HepG2 (cell line): ENCODE measurements at places on chromosomes 5 and 9. TPM values are rescaled to one million over a fixed set of nuclear protein-coding genes. Genes with fewer than 3 reads are reported as not detected.
A peak's percentile ranks its signal among the peaks of the same experiment; 100 is the strongest.

Gene HEMGN
- total RNA-seq = not detected in 2 replicates

Gene POC5
- total RNA-seq = 9.3 and 13.1 TPM in 2 replicates

Gene NRARP
- 0.14 and 0.22 TPM in 2 replicates for total RNA-seq

Gene IRX2
- not detected in 2 replicates for total RNA-seq

DNA sequence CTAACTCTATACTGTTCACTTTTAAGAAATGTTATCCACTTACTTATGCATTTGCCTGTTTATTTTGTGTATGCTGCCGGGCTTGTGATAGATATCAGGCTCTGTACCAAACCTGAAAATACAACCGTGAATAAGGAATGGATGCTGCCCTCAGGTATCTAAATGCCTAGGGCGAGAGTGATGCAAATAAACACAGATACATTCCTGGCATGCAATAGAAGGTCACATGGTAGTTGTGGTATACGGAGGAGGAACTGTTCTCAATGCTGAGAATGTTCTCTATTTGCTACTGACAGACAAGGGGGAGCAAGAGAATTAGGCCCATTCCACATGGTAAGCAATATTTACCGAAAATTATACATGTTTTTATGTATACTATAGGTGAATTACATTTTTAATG is 227.8 kb downstream of the ICE1 start:
- no peaks in the 10 kb centered on the region for H3K4me1 ChIP-seq
- no peaks in the 10 kb centered on the region for H3K36me3 ChIP-seq
- no peak overlapping the region for H3K27ac ChIP-seq
- H3K27me3 ChIP-seq = peaks cover 9% of the 10 kb centered on the region; the same call in 1 of the 3 replicates
- DNase-seq = no peak
- H3K4me3 ChIP-seq = no peak overlapping the region

DNA sequence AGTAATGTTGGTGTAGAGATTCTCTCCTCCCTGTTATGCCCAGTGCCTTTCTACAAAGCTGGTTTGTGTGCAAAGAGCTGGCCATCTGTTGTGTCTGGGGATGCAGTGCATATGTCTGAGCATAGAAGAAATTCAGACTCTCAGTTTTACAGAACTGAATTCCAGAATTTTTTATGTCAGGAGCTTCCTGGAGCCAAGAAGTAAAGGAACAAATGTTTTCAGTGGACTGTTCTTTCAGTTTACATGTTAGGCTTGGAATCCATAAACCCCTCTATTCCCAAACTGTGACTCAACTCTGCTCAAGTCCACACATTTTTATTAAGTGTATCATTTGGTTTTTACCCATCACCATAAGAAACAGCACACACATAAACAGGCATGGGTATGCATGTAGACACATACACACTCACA is 366.0 kb downstream of the BRINP1 start:
- no peak for DNase-seq
- H3K27me3 ChIP-seq = no peaks in the 10 kb centered on the region
- H3K4me1 ChIP-seq = no peaks in the 10 kb centered on the region
- no peaks in the 10 kb centered on the region for H3K36me3 ChIP-seq
- H3K27ac ChIP-seq = no peak overlapping the region
- no peak overlapping the region for H3K4me3 ChIP-seq

DNA sequence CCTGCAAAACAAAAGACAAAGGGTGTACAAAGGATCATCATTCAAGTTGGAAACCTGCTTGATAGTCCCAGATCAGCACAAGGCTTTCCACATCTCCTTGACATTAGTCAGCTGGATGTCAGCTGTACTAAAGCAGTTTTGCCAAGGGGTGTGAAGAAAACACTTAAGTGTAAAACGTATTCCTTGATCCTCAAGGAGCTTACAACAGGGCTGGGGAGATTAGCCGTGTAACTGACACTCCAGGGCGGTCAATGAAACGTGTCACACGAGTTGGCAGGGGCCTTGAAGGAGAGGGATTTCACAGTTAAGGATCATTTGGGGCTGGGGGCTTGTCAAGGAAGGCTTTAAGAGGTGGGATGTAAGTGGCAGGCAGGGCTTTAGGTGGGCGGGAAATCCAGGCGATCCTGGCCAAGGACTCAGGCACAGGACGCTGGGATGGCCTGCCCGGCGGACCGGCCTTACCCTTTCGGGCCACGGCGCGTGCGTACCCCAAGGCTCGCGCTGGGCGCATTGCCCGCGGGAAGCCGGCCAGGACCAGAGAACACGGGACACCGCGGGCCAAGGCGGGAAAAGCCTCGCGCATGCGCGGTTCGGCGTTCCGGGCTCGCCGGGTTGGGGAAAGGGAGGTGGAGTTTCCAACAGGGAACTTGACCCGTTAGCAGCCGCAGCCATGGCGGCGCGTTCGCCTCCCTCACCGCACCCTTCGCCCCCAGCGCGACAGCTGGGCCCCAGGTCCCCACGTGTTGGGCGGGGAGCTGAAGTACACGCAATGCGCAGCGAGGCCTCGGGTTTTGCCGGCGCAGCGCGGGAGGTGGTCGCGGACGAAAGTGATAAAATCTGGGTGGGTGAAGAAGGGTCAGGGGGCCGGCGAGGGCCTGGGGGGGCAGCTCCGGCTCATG is at the start of gene CNTLN:
TSS of gene CNTLN (plus strand) at position 645 of the 899 bp plus-strand sequence. CDS start at position 671, 26 bp downstream.
- H3K4me3 ChIP-seq = peak within 1 kb of the TSS; percentile 77
- no peaks in the 10 kb centered on the region for H3K27me3 ChIP-seq
- no peaks in the 10 kb centered on the region for H3K36me3 ChIP-seq
- H3K27ac ChIP-seq = peak within 1 kb of the TSS; percentile 68
- H3K4me1 ChIP-seq = peaks cover 30% of the 10 kb centered on the region

DNA sequence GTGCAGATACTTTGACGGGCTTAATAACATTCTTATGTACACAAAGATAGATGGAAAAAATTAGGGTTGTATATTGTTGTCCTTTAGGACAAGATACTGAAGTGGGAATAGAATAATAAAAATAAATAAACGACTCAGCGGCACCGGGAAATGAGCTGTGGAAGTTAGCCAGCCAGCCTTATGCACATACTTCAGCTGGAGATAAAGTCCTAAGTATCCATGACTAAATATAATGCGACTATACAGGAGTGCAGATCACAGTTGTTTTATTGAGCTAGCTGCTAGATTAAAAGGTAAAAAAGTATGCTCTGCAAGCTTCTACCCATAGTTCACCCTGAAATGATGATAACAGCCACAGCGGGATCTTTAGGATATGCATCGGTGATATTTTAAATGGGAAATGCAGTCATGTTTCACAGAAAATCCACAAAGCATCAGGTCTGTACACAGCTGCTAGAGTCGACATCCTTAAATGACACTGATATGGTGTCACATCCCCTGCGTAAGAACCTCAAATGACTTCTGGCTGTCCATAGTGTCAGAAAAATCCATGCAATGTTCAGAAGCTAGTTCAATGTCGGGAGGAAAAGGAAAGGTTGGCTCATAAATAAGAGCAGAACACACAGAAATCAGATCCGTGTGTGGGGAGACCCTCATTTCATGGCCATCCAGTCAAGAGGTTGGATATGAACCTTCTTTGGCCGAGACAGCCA is 392.8 kb upstream of the DAP start:
- DNase-seq = no peak
- H3K4me3 ChIP-seq = no peak overlapping the region
- H3K27ac ChIP-seq = no peak overlapping the region
- H3K36me3 ChIP-seq = no peaks in the 10 kb centered on the region
- H3K4me1 ChIP-seq = no peaks in the 10 kb centered on the region

GRCh38 chr9:127918183-127919107 is 1.6 kb upstream of the ST6GALNAC4 start:
- H3K4me3 ChIP-seq = no peak overlapping the region
- H3K27me3 ChIP-seq = no peaks in the 10 kb centered on the region; the same call in 2 of the 3 replicates
- no peak overlapping the region for H3K27ac ChIP-seq
- H3K36me3 ChIP-seq = no peaks in the 10 kb centered on the region
- DNase-seq = no peak

- no peak overlapping the region for H3K27ac ChIP-seq
- no peaks in the 10 kb centered on the region for H3K4me1 ChIP-seq
- H3K36me3 ChIP-seq = no peaks in the 10 kb centered on the region
- DNase-seq = no peak
Observed at GRCh38 chr5:116395226-116395625, 179.4 kb downstream of the SEMA6A start.

DNA sequence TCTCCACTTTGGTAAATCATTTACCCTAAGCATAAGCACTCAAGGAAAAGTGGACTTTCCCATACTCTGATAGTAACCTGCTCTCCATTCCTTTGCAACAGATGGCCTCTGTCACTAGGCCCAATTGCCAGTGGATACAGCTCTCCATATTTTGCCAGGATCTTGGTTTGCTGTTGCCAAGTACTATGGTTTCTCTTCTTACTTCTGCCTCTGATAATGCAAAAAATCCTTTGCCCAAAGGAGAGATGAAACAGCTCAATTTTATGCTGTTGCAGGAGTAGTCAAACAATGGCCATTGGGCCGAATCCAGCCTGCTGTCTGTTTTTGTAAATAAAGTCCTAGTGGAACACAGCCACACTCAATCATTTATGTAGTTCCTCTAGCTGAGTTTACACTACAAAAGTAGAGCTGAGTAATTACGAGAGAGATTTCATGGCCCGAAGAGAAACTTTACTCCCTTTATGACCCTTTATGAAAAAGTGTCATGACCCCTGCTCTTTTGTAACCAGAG is 92.5 kb downstream of the HTR4 start:
- H3K27me3 ChIP-seq = no peaks in the 10 kb centered on the region; the same call in 1 of the 2 replicates
- no peak overlapping the region for H3K4me3 ChIP-seq
- no peaks in the 10 kb centered on the region for H3K36me3 ChIP-seq
- no peak overlapping the region for H3K27ac ChIP-seq
- peaks cover 8% of the 10 kb centered on the region; the same call in 1 of the 2 replicates for H3K4me1 ChIP-seq
- no peak for DNase-seq

GRCh38 chr9:105269593-105269992 is 25.1 kb downstream of the SLC44A1 start:
- no peaks in the 10 kb centered on the region for H3K27me3 ChIP-seq
- peaks cover 9% of the 10 kb centered on the region; the same call in 1 of the 2 replicates for H3K4me1 ChIP-seq
- H3K27ac ChIP-seq = no peak overlapping the region
- no peak for DNase-seq
- H3K36me3 ChIP-seq = no peaks in the 10 kb centered on the region

DNA sequence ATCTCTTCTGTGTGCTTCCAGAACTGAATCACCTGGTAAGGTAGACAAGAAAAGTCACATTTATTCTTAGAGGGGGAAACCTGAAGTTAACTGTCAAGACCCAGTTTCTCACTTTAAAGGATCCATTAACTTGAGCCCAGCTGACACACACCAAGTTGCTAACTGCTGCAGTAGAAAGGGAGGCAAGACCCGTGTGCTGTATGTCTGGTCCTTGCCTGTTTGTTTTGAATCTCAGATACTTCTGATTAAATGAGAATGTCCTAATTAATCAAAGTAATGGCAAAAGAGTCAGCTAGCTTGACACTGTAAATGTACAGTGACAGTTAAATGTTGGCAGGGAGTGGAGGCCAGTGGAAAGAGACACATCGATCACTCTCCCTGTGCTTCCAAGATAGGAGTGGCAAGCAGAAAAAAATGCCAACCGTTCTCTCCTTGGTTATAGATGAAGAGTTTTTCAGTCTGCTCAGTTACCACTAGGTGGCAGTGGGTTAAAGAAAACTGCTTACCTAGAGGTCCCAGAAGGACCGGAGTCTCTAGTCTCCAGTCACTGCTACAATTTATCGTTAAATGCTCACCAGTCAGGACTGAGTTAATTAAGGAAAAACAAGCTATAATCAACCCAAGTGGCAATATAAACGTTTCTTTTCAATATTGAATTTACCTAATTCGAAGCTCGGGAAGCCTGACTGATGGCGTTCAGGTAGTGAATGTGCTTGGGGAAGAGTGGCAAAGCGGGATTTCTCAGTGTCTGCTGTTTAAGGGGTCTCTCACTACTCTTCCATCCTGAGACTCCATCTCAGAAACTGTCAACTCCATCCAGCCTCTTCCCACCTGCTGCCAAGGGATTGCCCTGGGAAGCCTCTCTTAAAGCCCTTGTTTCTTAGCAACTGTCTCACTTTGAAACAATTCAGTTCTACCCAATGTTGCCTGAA is 18.4 kb downstream of the LSM11 start:
- no peaks in the 10 kb centered on the region for H3K4me1 ChIP-seq
- no peaks in the 10 kb centered on the region for H3K27me3 ChIP-seq
- no peak overlapping the region for H3K4me3 ChIP-seq

DNA sequence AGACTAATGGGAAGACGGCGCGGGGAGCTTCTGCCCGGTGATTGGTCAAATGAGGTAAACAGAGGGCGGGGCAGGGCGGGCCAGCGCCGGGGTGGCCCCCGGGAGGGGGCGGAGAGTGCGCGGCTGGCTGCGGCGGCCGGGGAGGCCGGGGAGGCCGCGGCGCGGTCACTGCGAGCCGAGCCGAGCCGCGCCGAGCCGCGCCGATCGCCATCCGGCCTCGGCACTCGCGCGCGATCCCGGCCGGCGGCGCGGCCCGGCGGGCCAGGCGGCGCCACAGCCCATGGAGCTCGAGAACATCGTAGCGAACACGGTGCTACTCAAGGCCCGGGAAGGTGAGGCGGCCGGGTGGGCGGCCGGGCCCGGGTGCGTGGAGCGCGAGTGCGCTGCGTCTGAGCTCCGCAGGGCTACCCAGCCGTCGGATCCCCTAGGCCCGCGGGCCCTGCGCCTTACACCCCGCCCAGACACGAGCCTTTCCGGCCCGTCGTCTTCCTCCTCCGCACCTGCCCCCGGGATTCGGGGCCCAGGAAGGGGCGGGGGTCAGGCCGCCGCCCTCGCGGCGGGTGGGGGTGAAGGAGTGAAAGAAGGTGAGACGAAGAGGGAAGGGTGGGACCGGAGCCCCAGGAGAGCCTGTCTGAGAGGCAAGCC is at the start of gene GRK6:
TSS of gene GRK6 (plus strand) at position 111 of the 645 bp plus-strand sequence. CDS start at position 281, 170 bp downstream.
- DNase-seq = no peak
- peak within 1 kb of the TSS; percentile 83 for H3K27ac ChIP-seq
- H3K27me3 ChIP-seq = peaks cover 14% of the 10 kb centered on the region; the same call in 1 of the 3 replicates
- H3K4me1 ChIP-seq = peaks cover 43% of the 10 kb centered on the region

DNA sequence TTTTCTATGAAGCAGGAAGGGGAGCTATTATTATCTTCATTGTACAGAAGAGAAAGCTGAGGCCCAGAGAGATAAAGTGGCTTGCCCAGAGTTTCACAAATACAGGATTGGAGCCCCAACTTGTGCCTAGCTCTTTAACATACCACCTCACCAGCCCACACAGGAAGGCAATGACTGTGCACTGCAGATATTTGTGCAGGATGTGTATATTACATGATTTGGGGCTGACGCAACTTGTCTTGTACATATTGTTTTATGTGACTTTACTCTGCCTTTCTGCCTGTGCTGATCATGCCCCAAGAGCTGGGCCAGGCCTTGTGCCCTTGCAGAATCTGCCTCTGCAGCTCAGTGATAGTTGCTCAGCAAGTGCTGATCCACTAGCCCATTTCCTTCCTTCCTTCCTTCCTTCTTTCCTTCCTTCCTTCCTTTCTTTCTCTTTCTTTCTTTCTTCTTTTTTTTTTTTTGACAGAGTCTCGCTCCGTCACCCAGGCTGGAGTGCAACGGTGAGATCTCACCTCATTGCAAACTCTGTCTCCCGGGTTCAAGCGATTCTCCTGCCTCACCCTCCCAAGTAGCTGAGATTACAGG is 106.6 kb upstream of the TBCA start:
- no peaks in the 10 kb centered on the region for H3K36me3 ChIP-seq
- H3K27me3 ChIP-seq = 0 out of 3 replicates have a peak, but pooled peaks cover 7% of the 10 kb centered on the region
- no peak overlapping the region for H3K27ac ChIP-seq
- H3K4me3 ChIP-seq = no peak overlapping the region

- H3K4me3 ChIP-seq = no peak overlapping the region
- no peaks in the 10 kb centered on the region for H3K36me3 ChIP-seq
- H3K27ac ChIP-seq = no peak overlapping the region
- H3K27me3 ChIP-seq = no peaks in the 10 kb centered on the region
- DNase-seq = no peak
- H3K4me1 ChIP-seq = no peaks in the 10 kb centered on the region
Observed at GRCh38 chr5:171010086-171010485, 148.3 kb downstream of the RANBP17 start.

GRCh38 chr9:130229759-130230158 is 35.8 kb upstream of the HMCN2 start:
- no peak overlapping the region for H3K27ac ChIP-seq
- H3K4me3 ChIP-seq = no peak overlapping the region
- no peak for DNase-seq
- H3K36me3 ChIP-seq = no peaks in the 10 kb centered on the region
- no peaks in the 10 kb centered on the region for H3K4me1 ChIP-seq
